NCI-H187 treated with DMSO at 0.1 percent for 48 hours (cell line): ENCODE measurements at places on chromosomes 1 and 21.

GRCh38 chr1:62727656-62728407 is 39.6 kb upstream of the DOCK7 start:
- DNase-seq = no peak

DNA sequence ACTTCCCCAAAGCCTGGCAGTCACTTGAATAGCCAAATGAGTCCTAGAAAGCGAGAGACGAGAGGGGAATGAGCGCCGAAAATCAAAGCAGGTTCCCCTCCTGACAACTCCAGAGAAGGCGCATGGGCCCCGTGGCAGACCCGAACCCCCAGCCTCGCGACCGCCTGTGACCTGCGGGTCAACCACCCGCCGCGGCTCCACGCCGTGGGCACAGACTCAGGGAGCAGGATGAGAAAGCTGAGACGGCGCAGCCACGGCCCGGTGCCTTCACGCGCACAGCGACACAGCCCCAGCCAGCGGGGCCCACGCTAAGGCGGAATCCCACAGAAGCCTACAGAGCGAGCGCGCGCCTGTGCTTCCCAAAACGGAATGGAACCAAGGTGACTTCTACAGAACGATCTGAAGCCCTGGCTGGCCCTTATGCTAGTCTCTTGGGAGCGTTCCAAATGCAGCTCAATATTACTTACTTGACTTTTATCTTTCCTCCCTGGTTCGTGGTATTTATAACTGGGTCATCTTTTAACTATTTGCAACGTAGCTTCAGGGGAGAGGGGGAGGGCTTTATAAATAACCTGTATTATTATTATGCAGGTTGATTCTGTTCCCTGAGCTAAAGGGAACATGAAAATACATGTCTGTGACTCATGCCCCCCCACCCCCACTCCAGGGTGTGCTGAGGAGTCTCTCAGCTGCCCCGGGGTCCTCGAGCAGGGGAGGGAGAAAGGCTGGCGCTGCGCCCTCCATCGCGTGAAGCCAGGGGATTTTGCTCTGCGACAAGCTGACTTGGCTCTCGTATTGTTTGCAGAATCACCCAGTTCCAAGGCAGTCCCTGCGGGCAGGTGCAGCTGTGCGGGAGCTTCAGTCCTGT is 1.7 kb downstream of the TSPEAR start:
- DNase-seq = peak; percentile 38

GRCh38 chr1:201610858-201611257 is 71.9 kb downstream of the NAV1 start:
- DNase-seq = no peak

GRCh38 chr1:214917081-214917635 is 165.4 kb upstream of the KCNK2 start:
- no peak for DNase-seq

DNA sequence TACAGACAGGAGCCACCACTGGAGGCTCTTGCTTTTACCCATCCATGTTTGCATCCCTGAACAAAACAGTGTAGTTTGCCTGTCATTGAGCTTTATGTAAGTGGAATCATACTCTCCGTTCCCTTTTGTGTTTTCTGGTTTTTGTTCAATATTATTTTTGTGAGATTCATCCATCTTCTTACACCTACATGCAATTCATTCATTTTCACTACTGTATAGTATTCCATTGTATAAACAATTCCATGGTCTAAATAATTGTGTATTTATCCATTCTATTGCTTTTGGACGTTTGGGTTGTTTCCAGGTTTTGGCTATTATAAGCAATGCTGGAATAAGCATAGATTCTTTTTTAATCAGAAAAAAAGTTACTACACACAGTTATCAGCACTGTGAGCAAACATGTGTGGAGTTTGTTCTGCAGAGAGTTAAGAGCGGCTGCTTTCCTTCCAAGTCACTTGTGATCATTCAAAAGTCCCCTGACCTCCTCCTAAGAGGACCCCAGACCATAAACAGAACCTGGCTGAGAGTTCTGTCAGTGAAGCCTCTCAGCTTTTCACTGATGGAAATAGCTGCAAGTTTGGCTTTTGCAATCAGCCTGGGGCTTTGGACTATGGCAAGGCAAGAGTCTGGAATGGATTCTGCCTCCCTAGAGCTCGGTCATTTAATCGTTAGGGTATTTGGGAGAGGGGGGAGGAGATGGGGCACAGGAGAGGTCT is 5.1 kb upstream of the GPR157 start:
- DNase-seq = no peak

GRCh38 chr1:27357281-27358037 is 9.3 kb downstream of the MAP3K6 start:
- DNase-seq = no peak

DNA sequence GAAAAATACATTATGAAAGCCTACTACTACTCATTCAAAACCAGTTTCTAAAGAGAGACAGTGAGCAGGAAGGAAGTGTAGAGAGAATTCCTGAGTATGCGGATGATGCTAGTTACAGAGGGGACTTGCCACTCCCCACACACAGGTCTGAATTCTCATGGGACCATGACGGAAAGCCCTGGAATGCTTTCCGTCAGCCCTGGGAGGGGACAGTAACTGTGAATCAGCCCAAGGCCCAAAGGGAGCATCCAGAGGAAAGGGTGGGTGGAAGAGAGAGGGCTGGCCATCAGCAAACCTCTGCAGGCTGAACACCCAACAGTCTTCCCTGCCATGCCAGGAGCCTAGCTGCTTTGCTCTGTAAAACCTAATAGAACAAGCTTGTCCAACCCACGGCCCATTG is 36.4 kb downstream of the RCSD1 start:
- no peak for DNase-seq

- no peak for DNase-seq
These were observed 412.2 kb downstream of the KIF26B start for GRCh38 chr1:245566952-245567351.

DNA sequence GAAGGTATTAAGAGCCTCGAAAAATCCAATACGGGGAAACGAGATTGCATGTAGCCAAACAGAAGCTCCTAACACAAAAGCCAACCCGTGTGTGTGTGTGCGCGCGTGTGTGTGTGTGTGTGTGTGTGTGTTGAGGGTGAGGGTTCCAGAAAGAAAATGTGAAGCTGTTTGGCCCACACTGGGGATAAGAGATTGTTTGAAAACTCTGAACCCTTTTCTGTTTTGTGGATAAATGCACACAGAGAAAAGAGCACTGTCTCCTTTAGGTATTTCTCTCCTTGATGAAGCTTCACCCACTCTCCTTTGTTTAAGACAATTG is 1.9 kb downstream of the WLS start:
- DNase-seq = no peak

- DNase-seq = no peak
These were observed 132.9 kb downstream of the LRRIQ3 start for GRCh38 chr1:74065081-74065480.

GRCh38 chr1:187622545-187622944 is 793.8 kb downstream of the PLA2G4A start:
- no peak for DNase-seq

DNA sequence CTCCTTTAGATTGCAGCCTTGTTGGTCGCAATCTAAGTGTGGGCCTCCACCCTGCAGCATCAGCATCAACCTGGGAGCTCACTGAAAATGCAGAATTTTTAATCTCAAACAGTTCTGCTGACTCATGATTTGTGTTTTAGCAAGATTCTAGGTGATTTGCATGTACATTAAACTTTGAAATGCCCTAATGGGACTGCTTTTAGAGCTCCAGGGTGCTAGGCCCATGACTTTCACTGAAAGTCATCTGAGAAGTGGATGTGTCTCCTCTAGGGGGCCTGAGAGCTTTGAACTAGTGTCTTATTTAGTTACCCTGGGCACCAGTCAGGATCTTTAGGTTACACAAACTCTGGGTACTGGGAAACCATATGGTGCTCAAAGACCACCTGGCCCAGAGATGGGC is 9.0 kb downstream of the TRIM67 start:
- no peak for DNase-seq

DNA sequence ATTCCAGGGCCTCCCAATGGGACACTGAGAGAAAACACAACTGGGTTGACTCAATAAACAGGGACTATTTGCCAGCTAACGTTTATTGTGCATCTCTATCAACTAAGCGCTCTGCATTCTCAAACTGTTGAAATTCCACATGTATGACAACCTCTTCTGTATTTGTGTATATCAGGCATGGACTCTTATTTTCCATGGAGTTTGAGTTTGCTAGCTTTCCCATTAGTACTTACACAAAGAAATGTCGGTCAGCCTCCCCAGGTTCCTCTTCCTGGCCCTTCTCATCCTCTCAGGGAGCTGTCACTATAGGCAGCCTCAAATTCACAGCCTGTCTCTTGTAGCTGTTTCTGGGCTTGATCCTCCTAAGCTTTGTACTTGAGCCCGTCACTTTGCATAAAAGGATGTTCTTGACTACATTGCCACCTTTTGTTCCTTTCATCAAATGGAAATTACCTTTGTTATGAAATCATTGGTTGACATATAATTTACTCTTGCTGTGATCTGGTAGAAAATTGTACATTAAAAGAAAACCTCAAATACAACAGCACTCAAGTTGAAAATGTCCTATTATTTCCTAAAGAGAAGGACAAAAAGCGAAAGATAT is 60.0 kb upstream of the NTPCR start:
- no peak for DNase-seq

- peak; percentile 97 for DNase-seq
These were observed 319.2 kb upstream of the SPAG17 start for GRCh38 chr1:118504221-118504644.

GRCh38 chr1:187226396-187226795 is 397.6 kb downstream of the PLA2G4A start:
- no peak for DNase-seq

DNA sequence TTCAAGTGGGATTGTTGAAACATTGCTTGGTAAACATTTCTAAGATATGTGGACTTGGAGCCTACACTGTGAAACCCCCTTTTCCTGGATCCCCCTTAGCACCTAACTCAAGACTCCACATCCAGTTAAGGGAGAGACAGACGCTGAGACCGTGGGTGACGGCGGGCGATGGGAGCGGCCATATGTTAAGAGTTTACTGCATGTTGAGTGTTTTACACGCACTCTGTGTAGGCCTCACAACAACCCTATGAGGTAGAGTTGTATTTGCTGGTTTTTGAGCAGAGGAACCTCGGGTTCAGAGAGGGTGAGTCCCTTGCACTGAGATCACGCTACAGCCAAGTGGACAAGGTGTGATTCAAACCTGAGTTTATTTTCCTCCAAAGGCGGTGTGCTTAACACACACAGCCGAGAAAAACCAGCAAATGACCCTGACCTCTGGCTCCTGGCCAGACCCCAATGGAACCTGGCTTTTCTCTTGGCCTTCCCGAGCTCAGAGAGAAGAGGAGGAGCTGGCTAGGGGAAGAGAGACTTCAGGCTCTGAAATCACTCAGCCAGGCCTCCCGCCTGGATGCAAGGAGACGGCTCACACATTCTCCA is 46.9 kb upstream of the GOLT1A start:
- no peak for DNase-seq

DNA sequence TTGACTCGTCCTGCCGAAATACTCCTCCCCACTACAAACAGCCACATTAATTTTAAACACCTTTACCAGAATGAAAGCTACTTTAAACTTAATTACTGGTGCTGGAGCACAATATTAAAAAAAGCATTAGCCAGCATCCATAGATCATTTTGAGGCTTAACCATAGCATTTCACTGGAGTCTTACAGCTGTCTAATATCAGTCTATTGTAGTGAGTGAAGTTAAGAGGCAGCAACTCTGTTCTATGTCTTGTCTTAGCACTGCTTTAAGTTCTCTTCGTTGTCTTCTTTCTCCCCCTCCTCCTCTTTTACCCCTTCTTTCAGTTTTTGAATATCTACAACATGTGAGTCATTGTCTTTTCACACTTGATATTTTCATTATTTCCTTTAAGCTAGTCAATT is 49.3 kb downstream of the ADGRL2 start:
- DNase-seq = no peak

- no peak for DNase-seq
These were observed 394.4 kb upstream of the CHRM3 start for GRCh38 chr1:238991765-238992495.

DNA sequence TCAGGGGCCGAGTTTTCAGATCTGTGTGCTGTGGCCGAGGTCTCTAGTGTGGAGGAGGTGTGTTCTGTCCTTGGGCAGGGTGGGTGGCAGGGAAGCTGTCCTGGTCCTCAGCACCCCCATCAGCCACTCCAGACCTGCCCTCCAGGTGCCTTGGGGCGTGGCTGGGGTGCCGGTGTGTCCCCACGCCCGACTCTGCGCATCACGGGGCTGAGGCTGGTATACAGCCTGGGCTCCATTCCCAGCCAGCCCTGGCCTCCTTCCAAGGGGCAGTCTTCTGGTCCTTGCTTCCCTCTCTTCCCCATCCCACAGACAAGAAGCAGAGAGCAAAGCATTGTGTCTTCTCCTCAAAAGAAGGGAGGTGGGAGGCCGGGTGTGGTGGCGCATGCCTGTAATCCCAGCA is 4.0 kb downstream of the SAMD11 start:
- no peak for DNase-seq

GRCh38 chr1:82195245-82195644 is 394.5 kb downstream of the ADGRL2 start:
- no peak for DNase-seq

GRCh38 chr1:23394181-23394580 is 24.5 kb upstream of the ZNF436 start:
- DNase-seq = no peak

GRCh38 chr1:236099355-236099974 is 34.6 kb upstream of the NID1 start:
- DNase-seq = no peak

GRCh38 chr1:153798468-153798780 is 23.2 kb downstream of the SLC27A3 start:
- DNase-seq = no peak

GRCh38 chr1:101081496-101082488 is 56.2 kb upstream of the DPH5 start:
- DNase-seq = no peak

GRCh38 chr1:244654108-244655038 is 1.4 kb downstream of the DESI2 start:
- no peak for DNase-seq

DNA sequence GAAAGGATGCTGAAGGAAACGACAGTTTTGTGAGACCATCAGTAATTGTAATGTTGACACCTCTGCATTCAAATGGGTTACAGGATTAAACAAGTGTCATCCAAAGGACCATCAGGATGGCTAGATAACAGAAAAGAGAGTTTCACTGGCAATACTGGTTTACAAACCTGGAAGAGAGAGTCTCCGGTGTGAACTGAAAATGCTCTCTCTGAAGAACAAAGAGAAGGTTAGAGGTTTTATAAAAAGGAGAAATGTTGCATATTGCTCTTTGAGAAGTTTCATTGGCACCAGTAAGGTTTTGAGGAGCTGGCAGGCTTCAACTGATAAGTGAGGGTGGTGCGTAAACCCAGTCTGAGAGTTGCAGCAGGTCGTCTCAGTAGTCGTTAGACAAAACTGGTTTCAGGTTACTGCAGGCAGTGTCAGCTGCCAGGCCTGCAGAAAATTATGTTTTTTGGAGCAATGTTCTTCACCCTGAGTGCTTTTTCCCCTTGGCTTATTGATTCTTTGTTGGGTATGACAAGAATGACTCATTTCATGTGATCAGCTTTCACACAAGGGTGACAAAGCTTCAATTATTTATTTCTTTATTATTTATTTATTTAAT is 42.2 kb downstream of the KCNK1 start:
- no peak for DNase-seq

GRCh38 chr1:79646880-79647279 is 640.4 kb upstream of the ADGRL4 start:
- no peak for DNase-seq
